Stimulated activated CD4-positive, alpha-beta T cell treated with anti-CD3 and anti-CD28 coated beads, Interleukin-15, amount 100 ng/mL, for 1 hour (primary cell): ENCODE measurements at places on chromosomes 2 and 18.

GRCh38 chr2:26726228-26726627 lies 33.7 kb downstream of the KCNK3 start:
- DNase-seq: no peak

GRCh38 chr2:154960802-154961583 lies 262.5 kb downstream of the KCNJ3 start:
- DNase-seq: no peak

DNA sequence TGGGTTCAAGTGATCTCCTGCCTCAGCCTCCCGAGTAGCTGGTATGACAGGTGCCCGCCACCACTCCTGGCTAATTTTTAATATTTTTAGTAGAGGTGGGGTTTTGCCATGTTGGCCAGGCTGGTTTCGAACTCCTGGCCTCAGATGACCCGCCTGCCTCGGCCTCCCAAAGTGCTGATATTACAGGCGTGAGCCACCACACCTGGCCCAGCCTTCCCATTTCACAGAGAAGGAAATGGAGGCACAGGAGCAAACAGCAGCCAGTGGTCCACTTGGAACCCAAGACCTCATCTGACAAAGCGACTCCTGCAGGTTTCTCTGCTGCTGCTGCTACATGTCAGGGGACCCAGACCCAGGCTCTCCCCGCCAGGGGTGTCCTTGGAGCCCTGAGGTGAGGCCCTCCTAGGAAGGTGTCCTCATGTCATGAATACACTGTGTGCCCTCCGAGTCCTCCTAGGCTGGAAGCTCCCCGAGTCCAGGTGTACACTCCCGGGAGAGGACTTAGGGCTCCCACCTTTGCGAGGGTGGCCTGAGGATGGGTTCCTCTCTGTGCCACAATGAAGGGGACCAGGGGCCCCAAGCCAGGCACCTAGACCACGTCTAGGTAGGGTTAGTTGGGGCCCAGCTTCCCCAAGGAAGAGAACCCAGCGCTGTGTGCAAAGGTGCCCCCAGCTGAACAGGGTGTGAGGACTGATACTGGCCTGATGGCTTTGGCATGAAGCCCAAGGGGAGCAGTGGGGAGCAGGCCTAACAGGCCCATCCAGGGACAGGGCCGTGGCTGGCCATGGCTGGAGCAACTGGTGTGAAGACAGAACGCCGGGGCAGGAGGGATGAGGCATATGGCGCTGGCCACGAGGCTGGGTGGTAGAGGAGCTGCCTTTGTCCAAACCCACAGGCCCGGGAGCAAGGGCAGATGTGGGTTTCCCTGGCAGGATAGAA lies 56.1 kb downstream of the HS6ST1 start:
- no peak for DNase-seq

DNA sequence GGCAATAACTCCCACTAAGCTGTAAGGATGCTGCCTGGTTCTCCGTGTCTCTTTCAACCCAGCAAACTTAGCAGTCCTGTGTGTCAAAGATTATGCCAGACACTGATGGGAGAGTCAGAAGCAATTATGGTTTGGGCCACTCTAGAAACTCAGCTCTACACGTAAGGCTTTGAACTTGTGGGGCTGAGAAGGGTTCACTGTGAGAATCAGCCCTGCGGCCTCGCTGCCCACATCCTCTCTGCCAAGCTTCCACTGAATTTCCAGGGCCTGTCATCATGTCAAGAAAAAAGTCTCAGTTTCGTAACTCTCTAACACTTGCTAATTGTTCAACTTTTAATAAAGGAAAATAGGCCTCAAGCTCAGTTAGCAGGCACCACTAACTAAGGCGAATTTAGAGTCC lies 308.8 kb upstream of the LYPD1 start:
- no peak for DNase-seq

GRCh38 chr2:223765221-223765785 lies 72.1 kb downstream of the AP1S3 start:
- no peak for DNase-seq

- DNase-seq: no peak
Measured at GRCh38 chr18:55346961-55347740, 240.8 kb downstream of the TCF4 start.

DNA sequence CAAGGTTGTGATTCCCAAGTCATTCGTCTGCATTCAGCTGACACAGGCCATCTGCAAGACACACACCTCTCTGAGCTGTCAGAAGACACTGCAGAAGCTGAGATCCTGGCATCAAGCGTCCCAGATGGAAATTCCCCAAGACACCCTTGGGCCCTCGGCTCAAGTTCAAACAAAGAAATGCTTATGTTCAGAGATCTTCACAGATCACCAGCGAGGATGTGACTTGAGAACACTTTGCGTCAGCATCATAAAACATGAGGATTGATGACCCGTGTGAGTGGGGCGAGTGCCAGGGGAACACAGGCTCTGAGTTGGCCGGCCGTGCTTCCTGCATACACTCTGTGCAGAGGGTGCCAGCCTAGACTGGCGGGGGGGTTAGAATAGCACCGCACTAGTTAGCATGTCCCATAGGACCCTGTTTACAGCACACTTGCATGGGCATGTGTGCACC lies 36.8 kb downstream of the KCNIP3 start:
- DNase-seq: no peak

DNA sequence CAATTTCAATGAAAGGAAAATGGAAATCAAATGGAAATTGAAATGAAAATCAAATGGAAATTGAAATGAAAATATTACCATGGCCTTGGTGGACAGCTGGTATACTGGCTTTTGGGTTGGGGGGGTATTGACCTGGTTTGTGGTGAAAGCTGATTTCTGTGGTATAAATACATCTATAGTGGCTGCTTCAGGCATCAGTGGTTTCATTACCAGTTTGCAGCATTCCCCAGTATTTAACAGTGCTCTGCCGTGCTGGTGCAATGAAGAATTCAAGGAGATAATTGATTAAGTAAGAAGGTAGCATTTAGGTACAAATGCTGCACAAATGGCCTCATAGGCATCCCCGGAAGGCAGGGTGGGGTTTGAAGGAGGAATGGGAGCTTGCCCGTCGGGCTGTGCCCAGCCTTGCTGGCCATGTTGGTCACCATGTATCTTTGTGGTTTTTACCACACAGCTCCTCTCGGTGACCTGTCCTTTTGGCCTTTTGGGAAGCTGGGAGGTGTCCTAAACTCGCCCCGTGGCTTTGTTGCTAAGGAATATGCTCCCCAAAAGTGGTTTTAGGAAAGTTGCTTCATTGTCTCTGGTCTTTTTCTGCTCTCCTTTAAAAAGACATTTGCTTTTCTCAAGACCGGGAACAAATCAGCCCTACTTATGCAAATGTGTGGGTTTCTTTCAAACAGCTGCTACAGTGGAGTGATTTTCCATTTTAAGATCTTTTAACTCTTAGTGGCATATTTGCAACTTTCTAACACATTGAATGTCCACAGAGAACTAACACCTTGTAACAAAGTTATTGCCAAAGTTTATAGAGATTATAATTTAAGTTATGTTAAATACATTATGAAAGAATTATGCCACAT lies 28.6 kb downstream of the SNTG2 start:
- no peak for DNase-seq

DNA sequence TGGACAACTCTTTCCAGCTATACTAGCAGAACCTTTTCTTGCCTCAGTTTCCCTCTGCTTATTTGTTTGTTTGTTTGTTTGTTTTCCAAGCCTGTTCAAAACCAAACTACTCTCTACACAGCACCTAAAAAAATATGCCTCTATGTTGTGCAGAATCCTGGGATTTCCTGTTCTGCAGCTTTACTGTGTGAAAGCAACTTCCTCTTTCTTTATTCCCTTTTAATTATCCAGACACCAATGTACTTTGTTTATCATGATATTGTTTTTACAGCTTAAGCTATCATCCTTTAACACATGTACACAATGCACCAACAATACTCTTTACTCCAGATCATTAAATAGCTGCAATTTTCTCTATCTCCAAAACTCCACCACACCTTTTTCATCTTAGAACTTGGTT lies 259.5 kb downstream of the EPHA4 start:
- no peak for DNase-seq

DNA sequence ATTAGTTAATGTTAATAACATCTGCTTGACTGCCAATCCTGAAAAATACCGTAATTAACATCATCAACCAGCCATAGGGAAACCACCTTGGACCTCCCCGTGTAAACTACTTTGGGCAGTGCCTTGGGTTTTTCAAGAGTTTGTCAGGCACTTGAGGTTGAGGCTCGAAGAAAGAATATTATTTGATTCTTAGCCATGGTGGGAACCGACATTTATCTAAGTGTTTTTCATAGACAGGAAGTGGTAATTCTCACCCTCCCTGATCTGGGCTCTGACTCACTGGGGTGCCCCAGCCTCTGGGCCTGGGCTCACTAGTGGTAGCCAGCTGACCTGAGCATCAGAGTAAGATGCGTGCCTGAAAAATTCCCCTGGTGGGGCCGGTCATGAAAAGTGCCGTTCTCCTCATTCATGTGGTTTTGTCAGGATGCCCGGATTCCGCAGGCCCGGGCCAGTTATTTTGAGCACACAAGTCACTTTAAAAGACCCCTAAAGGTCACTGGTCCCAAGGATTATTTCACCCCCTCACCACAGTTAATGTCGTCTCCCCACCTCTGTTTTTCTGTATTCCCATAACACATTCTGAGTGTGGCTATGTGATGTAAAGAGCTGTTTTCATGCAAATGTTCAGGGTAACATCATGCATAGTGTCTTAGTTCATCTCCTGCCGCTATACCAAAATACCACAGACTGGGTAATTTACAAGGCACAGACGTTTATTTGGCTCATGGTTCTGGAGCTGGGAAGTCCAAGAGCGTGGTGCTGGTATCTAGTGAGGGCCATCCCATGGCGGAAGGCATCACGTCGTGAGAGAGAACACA lies 21.6 kb upstream of the SPATA3 start:
- peak; percentile 46 for DNase-seq

DNA sequence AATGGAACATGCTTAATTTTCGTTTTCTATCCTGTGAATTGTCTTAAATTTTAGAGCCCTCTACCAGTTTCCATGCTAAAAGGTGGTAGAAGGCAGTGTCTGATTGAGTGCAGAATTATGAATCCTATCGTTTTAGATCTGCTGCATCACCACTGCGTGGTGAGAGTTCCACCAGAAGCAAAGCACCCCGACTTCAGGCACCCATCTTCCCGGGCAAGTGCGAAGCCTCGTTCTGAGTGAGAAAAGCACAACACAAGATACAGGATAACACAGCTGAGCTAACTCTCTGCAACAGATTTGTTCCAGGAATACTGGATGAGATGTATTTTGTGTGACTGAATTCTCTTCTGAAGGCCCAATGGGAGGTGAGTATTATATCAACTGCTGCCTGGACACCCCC lies 471.5 kb downstream of the EIPR1 start:
- no peak for DNase-seq

DNA sequence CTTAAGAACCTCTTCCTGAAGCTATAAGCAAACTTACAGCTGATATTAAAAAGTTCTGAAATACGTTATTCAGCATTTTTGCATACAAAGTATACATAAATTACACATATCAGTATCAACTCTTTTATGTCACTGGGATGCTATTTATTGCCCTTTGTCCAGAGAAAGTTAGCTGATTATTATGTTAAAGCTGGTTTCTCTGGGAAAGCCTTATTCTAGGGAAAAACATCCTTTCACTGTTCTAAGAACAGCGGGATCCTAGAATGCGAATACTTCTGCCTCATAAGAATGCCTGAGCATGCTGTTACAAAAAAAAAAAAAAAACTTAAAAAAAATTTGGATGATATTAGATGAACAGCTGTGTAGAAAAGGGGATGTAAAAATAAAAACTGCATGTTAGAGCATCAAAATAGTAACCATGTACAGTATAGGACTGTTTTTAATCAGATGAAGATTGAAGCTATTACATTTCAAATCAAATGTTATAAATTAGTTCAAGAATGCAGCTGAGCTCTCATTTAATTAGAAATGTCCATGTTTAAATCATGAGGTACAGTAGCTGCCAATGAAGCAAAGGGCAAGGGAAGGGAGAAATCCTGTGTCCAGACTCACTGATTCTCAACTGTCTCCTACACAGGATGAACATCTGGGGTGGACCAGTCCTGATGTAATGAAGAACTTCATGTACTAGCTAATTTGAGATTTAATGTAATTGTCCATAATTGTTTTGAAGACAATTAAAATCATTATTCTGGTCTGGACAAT lies 8.2 kb downstream of the FTCDNL1 start:
- DNase-seq: no peak

- DNase-seq: no peak
Measured at GRCh38 chr2:71101656-71102055, 28.4 kb downstream of the MCEE start.

- no peak for DNase-seq
Measured at GRCh38 chr18:3456686-3457069, 6.7 kb downstream of the TGIF1 start.

DNA sequence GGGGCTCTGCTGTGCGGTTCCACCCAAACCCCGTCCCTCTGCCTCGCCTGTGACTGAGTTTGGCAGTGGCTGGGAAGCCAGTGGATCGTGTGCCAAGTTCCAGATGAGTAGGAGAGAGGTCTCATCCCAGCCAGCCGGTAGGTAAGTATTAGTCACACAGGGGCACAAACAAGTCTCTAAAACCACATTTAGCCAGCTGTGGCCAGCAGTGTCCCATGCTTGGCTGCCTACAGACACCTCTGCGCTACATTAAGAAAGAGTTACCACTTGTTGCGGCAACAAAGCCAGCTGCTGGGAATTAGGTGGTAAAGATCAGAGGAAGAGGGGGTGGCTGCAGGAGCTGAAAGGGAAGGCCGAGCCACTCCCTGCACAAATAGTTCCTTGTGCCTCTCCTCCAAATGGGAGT lies 81.2 kb downstream of the GATA6 start:
- DNase-seq: no peak

GRCh38 chr2:501130-501529 lies 176.1 kb downstream of the TMEM18 start:
- DNase-seq: no peak
